Activated naive CD4-positive, alpha-beta T cell treated with anti-CD3 and anti-CD28 coated beads, Interleukin-2, amount 10 ng/mL, durations not matched to agents 5 hours and 36 hours (primary cell): ENCODE measurements at places on chromosomes 7 and 10. TPM values are rescaled to one million over a fixed set of nuclear protein-coding genes. Genes with fewer than 3 reads are reported as not detected.

The CALHM1 gene
- 0.29 TPM for total RNA-seq

The SLC25A40 gene
- total RNA-seq = 50.4 TPM

The DLX6 gene
- total RNA-seq = not detected

The TMEM176B gene
- not detected for total RNA-seq

The ASNS gene
- total RNA-seq = 54.6 TPM

The GIMAP2 gene
- 114 TPM for total RNA-seq

The SUGCT gene
- 0.29 TPM for total RNA-seq

The PPP1R9A gene
- total RNA-seq = not detected

The SLC26A5 gene
- not detected for total RNA-seq

The PDLIM1 gene
- total RNA-seq = 20.6 TPM

The SPDYE8 gene
- total RNA-seq = not detected

The AKR1C1 gene
- 0.63 TPM for total RNA-seq

The CFAP70 gene
- 0.71 TPM for total RNA-seq

The CPN1 gene
- total RNA-seq = not detected

The LAMB1 gene
- not detected for total RNA-seq

The OR2A5 gene
- not detected for total RNA-seq

The THSD7A gene
- total RNA-seq = not detected

The ADRB1 gene
- total RNA-seq = not detected

The LEP gene
- not detected for total RNA-seq

The NKX6-2 gene
- not detected for total RNA-seq

The RBP3 gene
- not detected for total RNA-seq

The FBXL13 gene
- 0.65 TPM for total RNA-seq

The NPC1L1 gene
- total RNA-seq = not detected

The EPHA1 gene
- 15.8 TPM for total RNA-seq

The IGFBP1 gene
- not detected for total RNA-seq

The SEM1 gene
- 53.9 TPM for total RNA-seq

The TMEM184A gene
- not detected for total RNA-seq

The WNT8B gene
- total RNA-seq = 0.38 TPM

The LBX1 gene
- total RNA-seq = not detected

The RTKN2 gene
- 8.2 TPM for total RNA-seq

The PIK3CG gene
- total RNA-seq = 49.6 TPM

The INHBA gene
- 0.12 TPM for total RNA-seq

The HOGA1 gene
- total RNA-seq = not detected
